CD8-positive, alpha-beta memory T cell (primary cell): ENCODE measurements at places on chromosomes 2 and 18. TPM values are rescaled to one million over a fixed set of nuclear protein-coding genes. Genes with fewer than 3 reads are reported as not detected.

DNA sequence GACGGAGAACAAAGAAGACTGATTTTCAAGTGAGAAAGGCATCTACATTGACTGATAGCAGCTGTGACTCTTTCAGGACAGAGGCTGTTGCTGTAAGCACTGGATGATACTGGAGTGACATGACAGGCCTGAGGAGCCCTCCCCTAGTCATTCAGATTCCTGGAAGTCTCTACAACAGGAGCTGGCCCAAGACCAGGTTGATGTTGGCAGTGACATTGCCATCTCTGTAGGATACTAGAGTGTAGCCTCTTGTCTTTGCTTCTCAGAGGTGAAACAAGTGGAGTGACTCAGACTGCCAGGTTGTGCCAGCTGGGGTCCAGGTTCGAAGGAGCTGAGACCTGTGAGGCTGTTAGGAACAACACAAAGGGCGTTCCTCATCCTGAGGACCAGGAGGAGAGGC is 44.7 kb upstream of the SH3RF3 start:
- H3K4me1 ChIP-seq: no peaks in the 10 kb centered on the region
- H3K27me3 ChIP-seq: no peaks in the 10 kb centered on the region
- H3K4me3 ChIP-seq: no peak overlapping the region
- DNase-seq: no peak

GRCh38 chr2:184814421-184814820 is 216.1 kb downstream of the ZNF804A start:
- no peaks in the 10 kb centered on the region for H3K36me3 ChIP-seq
- no peak for DNase-seq
- no peak overlapping the region for H3K27ac ChIP-seq
- no peak overlapping the region for H3K4me3 ChIP-seq
- H3K4me1 ChIP-seq: no peaks in the 10 kb centered on the region

DNA sequence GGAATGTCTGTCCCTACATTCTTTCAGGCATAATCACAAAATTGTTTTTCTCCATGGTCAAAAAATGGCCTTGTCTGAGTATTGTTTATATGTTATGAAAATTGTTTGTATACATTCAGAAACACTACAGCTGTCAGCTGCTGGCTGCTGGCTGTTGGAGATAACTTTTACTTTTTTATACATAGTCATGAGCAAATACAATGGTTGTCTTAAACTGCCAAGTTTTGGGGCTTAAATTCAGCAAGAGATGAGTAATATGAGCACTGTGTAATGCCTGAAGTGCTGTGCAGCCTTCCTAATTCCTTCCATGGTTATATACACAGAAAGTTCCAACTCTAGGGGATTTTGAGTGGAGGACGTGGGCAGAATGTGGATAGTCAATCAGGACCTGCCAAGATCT is 168.9 kb upstream of the RMP24 start:
- no peak overlapping the region for H3K4me3 ChIP-seq
- DNase-seq: no peak
- H3K4me1 ChIP-seq: no peaks in the 10 kb centered on the region
- H3K36me3 ChIP-seq: no peaks in the 10 kb centered on the region
- no peaks in the 10 kb centered on the region for H3K27me3 ChIP-seq

- DNase-seq: no peak
- no peak overlapping the region for H3K4me3 ChIP-seq
- H3K27ac ChIP-seq: no peak overlapping the region
- no peaks in the 10 kb centered on the region for H3K27me3 ChIP-seq
- H3K4me1 ChIP-seq: peaks cover 11% of the 10 kb centered on the region
- no peaks in the 10 kb centered on the region for H3K36me3 ChIP-seq
Measured at GRCh38 chr2:147998203-147998602, 22.3 kb downstream of the ORC4 start.

DNA sequence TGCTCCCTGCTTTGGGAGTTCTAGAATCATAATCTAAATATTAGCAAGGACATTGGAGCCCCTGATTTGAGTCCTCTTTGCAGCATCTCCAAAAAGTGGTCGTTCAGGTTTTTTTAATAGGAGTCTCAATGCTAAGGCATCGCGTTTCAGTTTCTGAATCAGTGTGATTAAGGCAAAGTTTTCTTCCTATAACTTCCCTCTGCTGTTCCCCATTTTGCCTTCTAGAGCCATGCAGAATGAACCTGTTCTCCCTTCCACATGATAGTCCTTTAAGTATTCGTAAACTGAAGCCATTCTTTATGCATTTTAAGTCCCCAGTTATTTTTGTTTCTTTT is 159.5 kb downstream of the PTGR3 start:
- no peak overlapping the region for H3K27ac ChIP-seq
- H3K27me3 ChIP-seq: no peaks in the 10 kb centered on the region
- H3K4me3 ChIP-seq: no peak overlapping the region
- no peak for DNase-seq
- no peaks in the 10 kb centered on the region for H3K4me1 ChIP-seq

- no peak overlapping the region for H3K4me3 ChIP-seq
- no peak for DNase-seq
- peaks cover 19% of the 10 kb centered on the region for H3K4me1 ChIP-seq
- H3K27me3 ChIP-seq: no peaks in the 10 kb centered on the region
- no peaks in the 10 kb centered on the region for H3K36me3 ChIP-seq
Measured at GRCh38 chr2:231611273-231612108, 18.8 kb downstream of the TEX44 start.

DNA sequence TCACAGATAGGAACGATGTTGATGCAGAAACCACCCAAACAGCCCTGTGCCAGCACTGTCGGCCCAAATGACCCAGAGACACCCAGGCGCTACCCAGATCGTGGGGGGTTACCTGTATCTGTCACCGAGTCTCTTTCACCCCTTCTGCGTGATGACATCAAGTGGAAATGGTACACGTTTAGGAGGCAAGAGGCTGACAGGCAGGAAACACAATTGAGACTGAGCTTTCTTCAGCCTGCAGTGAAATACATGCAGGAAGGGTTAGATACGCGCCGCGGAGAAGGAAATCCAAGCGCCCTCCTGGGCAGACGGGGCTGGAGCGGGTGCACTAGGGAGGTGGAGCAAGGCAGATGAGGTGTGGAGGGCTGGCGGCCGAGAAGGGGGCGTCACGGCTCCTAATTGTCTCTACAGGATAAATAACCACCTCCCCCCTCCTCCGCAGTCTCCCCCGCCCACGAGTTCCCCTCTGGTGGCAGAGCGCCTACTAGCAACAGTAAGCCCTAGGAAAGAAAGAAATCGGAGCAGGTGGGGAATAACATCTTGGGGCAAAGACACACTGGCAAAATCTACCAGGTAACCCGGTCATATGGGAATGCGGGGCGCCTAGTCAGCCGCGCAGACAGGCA is at the start of gene RNF152:
Gene RNF152, minus strand, starts transcription at position 325 of the 626 bp plus-strand sequence. CDS start 76,544 bp downstream, outside the sequence.
- H3K27ac ChIP-seq: no peak within 1 kb of the TSS
- H3K27me3 ChIP-seq: no peaks in the 10 kb centered on the region
- H3K4me1 ChIP-seq: peaks cover 7% of the 10 kb centered on the region

- H3K27me3 ChIP-seq: no peaks in the 10 kb centered on the region
- H3K36me3 ChIP-seq: no peaks in the 10 kb centered on the region
- H3K4me3 ChIP-seq: no peak overlapping the region
- no peak overlapping the region for H3K27ac ChIP-seq
Measured at GRCh38 chr18:44695503-44695902, 14.8 kb downstream of the SETBP1 start.

The GPR55 gene
- 11.1 TPM for total RNA-seq

The TUBB6 gene
- 8.8 TPM for total RNA-seq

The GAL3ST2 gene
- 0.16 TPM for total RNA-seq

The MERTK gene
- 0.88 TPM for total RNA-seq
